ENCODE measurements at places on chromosomes 3 and 15. TPM values are rescaled to one million over a fixed set of nuclear protein-coding genes. Genes with fewer than 3 reads are reported as not detected.

Gene EFCC1
- total RNA-seq: 0.12 TPM

Gene MGLL
- 3.3 TPM for total RNA-seq

Gene NEDD4
- total RNA-seq: 11.1 TPM

Gene CTXN2
- not detected for total RNA-seq

Gene PRTG
- not detected for total RNA-seq

Gene REC114
- total RNA-seq: not detected

DNA sequence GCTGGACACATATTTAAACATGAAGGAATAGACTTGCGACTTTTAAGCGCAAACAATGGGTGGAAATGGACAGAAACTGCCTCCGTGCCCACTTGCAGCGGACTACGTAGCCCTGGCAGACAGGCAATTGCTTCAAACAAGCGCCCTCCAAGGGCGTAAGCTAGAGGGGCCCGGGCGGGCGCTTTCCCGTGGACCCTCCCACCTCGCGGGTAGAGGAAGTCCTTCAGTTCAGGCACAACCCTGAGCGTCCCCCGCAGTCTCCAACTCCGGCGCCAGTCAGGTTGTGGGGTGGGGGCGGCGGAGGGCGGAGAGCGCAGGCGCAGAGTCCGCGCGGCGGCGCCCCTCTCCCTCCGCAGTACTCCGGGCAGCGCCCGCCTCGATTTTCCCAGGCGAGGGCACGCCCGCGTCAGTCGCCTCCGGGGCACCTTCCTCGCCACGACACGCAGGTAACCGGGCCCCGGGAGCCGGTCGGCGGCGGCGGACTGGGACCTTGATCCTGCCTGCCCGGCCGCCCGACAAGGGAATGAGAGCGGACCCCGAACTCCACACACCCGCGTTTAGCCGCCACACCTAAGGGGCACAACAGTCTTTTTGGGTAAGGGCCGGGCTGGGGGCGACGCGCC is at the start of gene SLC35G2:
Gene SLC35G2, plus strand, starts transcription at position 358 of the 623 bp plus-strand sequence. CDS start 35,335 bp downstream, outside the sequence.
- H3K27ac ChIP-seq: peak within 1 kb of the TSS; percentile 21
- no peak for DNase-seq
- peaks cover 40% of the 10 kb centered on the region for H3K27me3 ChIP-seq
- peak within 1 kb of the TSS; percentile 94 for H3K4me3 ChIP-seq
- peaks cover 17% of the 10 kb centered on the region for H3K4me1 ChIP-seq

DNA sequence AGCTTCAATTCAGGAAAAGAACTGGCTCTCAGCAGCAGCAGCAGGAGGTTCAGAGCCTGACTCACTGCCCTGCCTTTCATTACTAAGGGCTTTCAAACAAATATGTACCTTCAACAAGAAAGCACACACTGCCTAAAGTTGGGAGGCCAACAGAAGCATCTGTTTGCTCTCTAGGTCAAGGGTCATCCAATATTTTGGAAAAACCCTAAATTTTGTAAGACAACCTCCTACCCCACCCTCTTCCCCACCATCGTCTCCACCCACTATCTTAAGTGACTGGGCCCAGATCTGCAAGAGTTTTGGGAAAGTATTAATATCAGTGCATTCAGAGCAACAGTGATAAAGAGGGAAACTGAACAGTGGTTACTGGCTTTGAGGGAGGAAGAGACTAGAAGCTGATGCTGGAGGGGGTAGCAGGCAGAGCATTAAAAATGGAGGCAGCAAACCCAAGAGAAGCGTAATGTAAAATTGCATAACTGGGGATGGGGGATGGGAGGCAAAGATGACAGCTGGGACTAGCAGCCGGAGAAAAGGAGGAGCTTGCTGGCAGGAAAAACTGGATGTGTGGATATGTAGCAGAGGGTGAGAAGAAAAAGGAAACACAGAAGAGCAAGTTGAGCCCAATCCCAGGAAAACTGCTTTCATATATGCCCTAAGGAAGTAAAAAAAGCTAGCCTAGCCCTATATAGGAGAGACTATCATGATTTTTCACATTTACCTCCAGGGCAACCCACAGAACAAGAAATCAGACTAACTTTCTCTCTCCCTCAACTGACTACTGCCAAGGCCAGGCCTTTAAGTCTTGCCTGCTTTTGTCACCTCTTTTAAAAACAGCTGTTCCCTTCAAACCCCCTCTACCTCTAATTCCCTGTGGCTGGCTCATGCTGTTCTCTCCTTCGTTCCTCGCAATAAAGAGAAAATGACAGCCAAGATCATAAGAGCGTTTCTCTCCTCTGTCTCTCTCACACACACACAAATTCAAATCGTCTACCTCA is 31.4 kb downstream of the NPTN start:
- no peak overlapping the region for H3K4me3 ChIP-seq
- H3K36me3 ChIP-seq: no peaks in the 10 kb centered on the region
- no peak for DNase-seq
- peaks cover 11% of the 10 kb centered on the region for H3K4me1 ChIP-seq

DNA sequence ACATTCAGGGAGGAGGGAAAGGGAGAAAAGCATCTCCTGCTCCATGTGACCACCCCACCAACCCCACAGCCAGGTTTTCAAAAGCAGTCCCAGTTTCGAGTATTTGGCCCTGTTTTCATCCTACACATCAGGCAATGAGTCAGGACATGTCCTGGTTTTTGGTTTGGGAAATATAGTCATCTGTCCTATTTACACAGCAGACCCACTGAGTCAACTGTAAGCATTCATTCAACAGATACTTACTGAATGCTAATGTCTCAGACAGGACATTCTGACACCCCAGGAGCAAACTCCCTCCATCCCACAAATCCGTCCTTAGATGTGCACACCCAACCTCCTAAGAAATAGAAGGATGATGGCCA is 32.9 kb downstream of the IGDCC3 start:
- H3K4me3 ChIP-seq: no peak overlapping the region
- H3K27ac ChIP-seq: no peak overlapping the region
- H3K4me1 ChIP-seq: no peaks in the 10 kb centered on the region
- H3K27me3 ChIP-seq: peaks cover 65% of the 10 kb centered on the region
- DNase-seq: no peak

DNA sequence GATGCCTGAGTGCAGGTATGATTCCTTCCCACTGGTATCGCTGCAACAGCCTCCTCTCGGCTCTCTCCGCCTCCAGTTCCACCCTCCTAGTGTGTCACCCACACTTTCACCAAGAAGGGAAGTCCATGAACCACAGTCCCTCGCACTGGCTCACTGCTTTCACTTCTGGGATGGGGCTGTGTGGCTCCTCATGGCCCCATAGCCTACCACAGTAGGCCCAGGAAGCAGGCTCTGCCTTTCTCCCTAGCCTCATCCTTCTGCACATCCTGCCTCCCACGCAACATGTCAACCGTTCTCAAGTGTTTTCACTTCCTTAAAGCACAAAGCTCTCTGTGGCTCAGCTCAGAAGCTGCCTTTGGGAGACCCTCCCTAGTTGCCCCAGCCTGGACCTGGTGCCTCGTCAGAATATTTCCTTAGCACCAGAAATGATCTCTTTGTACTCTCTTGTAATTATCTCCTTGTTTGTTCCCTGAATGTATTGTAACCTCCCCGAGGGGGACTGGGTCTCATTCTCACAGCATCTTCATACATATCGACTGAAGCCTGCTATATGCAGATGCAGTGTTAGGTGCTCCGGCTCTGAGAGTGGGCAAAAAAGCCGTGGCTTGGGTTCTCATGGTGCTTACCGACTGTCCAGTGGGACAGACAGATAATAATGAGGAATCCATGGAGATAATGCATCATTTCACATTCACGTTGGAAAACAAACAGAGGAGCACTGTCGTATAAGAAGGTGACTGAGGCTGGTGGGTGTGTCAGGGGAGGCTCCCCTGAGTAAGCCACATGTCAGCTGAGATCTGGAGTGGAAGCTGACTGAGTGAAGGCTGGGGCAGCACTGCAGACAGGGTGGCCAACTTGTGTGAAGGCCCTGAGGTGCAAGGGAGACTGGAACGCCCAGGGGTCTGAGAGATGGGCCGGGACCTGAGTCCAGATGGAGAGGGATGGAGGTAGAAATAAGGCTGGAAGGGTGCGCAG is 107.1 kb downstream of the DGKG start:
- peak overlapping the region; percentile 88 for H3K27ac ChIP-seq
- no peaks in the 10 kb centered on the region for H3K36me3 ChIP-seq
- peak overlapping the region; percentile 21 for H3K4me3 ChIP-seq
- peaks cover 24% of the 10 kb centered on the region for H3K4me1 ChIP-seq
- H3K27me3 ChIP-seq: peaks cover 9% of the 10 kb centered on the region
- DNase-seq: no peak

- H3K4me3 ChIP-seq: no peak overlapping the region
- no peak overlapping the region for H3K27ac ChIP-seq
- peaks cover 3% of the 10 kb centered on the region for H3K4me1 ChIP-seq
- H3K36me3 ChIP-seq: no peaks in the 10 kb centered on the region
Measured at GRCh38 chr15:84973492-84974460, 7.9 kb upstream of the PDE8A start.

- no peak overlapping the region for H3K27ac ChIP-seq
- no peaks in the 10 kb centered on the region for H3K27me3 ChIP-seq
- H3K4me3 ChIP-seq: no peak overlapping the region
- H3K4me1 ChIP-seq: no peaks in the 10 kb centered on the region
- H3K36me3 ChIP-seq: no peaks in the 10 kb centered on the region
Measured at GRCh38 chr3:173529062-173529711, 131.6 kb downstream of the NLGN1 start.

GRCh38 chr3:194287977-194288706 is 63.0 kb downstream of the CPN2 start:
- DNase-seq: no peak
- peaks cover 24% of the 10 kb centered on the region for H3K27me3 ChIP-seq
- peaks cover 5% of the 10 kb centered on the region for H3K36me3 ChIP-seq

DNA sequence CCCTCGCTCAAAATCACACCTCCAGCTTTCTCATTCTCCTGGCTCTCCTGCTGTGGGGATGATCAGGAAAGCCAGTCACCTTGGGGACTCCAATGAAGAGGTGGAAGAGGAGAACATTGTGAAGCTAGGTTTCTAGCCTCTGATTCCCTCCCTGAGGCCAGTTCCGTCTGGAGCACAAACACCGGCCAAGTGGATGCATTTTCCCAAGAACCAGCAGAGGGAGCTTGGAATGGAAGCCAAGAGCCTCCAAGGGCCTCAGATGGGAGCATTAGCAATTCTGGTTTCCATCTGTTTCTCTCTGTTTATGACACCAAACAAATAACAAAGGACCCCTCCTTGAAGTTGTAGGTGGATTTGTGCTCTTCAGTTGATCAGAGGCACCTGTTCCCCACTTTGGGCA is 40.6 kb upstream of the NMNAT3 start:
- no peak overlapping the region for H3K27ac ChIP-seq
- H3K27me3 ChIP-seq: peaks cover 9% of the 10 kb centered on the region
- no peak overlapping the region for H3K4me3 ChIP-seq
- no peak for DNase-seq
- no peaks in the 10 kb centered on the region for H3K4me1 ChIP-seq

GRCh38 chr3:56823984-56824703 is 22.4 kb upstream of the ARHGEF3 start:
- peak overlapping the region; percentile 86 for H3K27ac ChIP-seq
- no peaks in the 10 kb centered on the region for H3K27me3 ChIP-seq
- peak overlapping the region; percentile 12 for H3K4me3 ChIP-seq

DNA sequence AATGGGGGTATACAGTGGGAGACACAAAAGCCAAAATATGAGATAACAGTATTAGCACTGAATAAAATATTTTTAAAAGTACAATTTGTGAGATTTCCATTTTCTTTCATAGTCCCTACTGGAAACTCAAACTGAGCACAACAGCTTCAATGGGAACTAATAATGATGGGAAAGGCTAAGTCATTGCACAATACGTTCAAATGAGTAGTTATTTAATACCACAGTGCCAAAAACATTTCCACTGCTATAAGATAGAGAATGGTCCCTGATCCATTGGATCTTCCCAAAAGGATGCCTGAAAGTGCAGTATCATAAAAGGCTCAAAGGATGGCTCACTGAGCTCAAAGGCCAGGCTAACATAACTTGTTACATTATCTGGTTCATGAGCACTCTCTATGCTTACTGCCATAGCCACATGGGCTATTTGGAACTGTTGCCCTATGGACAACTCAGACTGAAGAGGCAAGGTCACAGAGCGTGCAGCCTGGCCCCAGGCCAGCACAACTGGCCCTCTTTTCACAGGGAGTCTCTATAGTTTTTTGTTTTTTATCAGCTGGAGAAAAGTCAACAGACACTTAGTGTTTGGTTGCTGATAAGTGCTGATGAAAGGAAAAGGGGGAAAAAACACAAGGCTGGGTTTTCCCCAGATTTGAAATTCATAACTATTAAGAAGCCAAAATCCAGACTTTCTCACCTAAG is 54.1 kb upstream of the PPIB start:
- H3K27me3 ChIP-seq: no peaks in the 10 kb centered on the region
- DNase-seq: no peak
- peaks cover 3% of the 10 kb centered on the region for H3K4me1 ChIP-seq
- no peak overlapping the region for H3K27ac ChIP-seq
- no peak overlapping the region for H3K4me3 ChIP-seq

- no peaks in the 10 kb centered on the region for H3K27me3 ChIP-seq
- no peak for DNase-seq
- H3K36me3 ChIP-seq: no peaks in the 10 kb centered on the region
- H3K4me1 ChIP-seq: peaks cover 20% of the 10 kb centered on the region
- H3K4me3 ChIP-seq: no peak overlapping the region
Measured at GRCh38 chr3:107543666-107544065, 20.9 kb downstream of the BBX start.

DNA sequence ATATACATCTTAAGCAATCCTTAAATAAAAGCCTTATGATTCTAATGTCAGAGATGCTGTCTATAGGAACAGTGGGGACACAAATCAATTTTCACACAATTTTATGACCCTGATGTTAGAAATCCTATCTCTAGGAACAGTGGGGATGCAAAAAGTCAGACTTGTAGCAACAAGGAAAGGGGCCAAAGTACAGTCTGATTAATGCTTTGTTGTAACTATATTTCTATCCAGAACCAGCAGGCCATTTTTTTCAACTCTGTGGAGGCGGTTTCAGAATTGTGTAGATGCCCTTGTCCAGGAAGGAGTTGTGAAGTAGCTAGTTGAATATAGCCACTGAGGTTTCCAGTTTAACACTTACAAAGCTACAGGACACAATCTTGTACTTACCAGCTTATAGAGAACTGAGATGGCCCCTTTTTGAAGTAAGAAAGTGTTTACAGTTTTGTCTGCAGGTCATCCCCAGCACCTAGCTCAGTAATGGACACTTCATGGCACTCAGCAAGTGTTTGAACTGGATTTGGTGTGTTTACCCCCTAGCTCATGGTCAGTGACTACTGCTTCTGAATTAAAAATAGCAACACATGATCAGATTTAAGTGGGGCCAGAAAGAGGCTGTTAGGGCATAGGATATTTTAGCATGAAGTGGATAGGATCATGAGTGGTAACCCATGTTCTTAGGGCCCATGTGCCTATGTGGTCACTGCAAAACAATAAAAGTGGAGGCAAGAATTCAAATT is 54.3 kb downstream of the RAB7A start:
- no peak for DNase-seq
- peak overlapping the region; percentile 79 for H3K27ac ChIP-seq
- H3K4me1 ChIP-seq: peaks cover 52% of the 10 kb centered on the region
- peak overlapping the region; percentile 10 for H3K4me3 ChIP-seq
- H3K36me3 ChIP-seq: peaks cover 4% of the 10 kb centered on the region

- no peak for DNase-seq
- no peak overlapping the region for H3K4me3 ChIP-seq
- H3K27me3 ChIP-seq: peaks cover 12% of the 10 kb centered on the region
- no peaks in the 10 kb centered on the region for H3K4me1 ChIP-seq
Measured at GRCh38 chr3:68664276-68664675, 268.1 kb downstream of the TAFA4 start.
